ENCODE measurements at places on chromosomes 12 and 14. TPM values are rescaled to one million over a fixed set of nuclear protein-coding genes. Genes with fewer than 3 reads are reported as not detected.

Gene KRT3
- not detected for total RNA-seq

Gene JKAMP
- 145 TPM for total RNA-seq

Gene RNU4-1
- total RNA-seq, result under 0.01 TPM

Gene ADSS1
- total RNA-seq, result 3.7 TPM

Gene SIX4
- 8.3 TPM for total RNA-seq

- DNase-seq, result no peak
Observed at GRCh38 chr12:33438851-33439586, 600 bp downstream of the SYT10 start.

DNA sequence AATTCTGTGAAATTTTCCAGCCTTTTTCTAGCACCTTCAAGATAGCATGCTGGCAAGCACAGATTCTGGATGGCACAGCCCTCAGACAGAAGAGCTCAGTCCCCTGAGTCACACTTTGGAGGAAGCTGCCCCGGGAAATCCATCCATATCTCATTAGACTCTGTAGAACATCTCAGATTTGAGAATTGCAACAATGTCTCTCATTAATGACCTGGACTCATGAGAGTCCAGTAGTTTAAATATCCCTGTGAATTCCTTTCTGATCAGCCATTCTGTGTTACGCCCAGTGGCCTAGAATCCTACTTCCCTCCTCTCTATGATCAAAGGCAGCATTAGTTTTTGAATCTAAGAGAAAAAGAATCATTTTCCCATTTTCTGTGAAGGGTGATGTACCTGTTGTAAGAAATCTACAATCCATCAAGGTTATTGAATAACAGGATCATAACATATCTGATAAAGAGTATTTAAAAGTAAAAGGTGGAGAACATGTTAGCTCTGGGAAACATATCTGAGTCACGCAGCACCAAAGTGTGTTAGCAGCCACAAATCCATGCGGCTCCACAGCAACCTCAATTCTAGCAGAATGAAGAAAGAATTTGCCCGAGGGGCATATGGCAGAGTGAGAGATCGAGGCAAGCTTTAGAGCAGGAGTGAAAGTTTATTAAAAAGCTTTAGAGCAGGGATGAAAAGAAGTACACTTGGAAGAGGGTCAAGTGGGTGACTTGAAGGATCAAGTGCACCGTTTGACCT is 855.6 kb upstream of the TMEM132C start:
- no peak for DNase-seq

- peak; percentile 80 for DNase-seq
Observed at GRCh38 chr14:91830777-91831176, 36.6 kb downstream of the TC2N start.

- peak; percentile 20 for DNase-seq
Observed at GRCh38 chr14:96189281-96189711, 15.3 kb upstream of the BDKRB2 start.

- no peak for DNase-seq
Observed at GRCh38 chr14:76104802-76105355, 46.8 kb upstream of the GPATCH2L start.

DNA sequence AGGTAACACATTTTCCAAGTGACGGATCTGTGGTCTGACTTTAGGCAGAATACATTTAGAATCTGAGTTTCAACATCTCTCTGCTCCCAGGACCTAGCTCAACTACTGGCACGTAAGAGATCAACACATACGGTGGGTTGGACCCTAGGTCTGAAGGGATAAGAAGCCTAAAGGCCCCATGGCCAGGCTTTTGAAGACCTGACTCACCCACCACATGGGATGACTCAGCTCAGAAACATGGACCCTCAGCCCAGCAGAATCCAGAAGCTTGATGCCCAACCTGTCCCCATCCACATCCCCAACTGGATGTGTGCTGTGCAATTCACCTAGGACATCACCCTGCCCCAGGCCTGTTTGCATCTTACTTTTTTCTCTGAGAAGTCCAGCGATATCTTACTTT is 770.2 kb downstream of the BCL11B start:
- peak; percentile 12 for DNase-seq

DNA sequence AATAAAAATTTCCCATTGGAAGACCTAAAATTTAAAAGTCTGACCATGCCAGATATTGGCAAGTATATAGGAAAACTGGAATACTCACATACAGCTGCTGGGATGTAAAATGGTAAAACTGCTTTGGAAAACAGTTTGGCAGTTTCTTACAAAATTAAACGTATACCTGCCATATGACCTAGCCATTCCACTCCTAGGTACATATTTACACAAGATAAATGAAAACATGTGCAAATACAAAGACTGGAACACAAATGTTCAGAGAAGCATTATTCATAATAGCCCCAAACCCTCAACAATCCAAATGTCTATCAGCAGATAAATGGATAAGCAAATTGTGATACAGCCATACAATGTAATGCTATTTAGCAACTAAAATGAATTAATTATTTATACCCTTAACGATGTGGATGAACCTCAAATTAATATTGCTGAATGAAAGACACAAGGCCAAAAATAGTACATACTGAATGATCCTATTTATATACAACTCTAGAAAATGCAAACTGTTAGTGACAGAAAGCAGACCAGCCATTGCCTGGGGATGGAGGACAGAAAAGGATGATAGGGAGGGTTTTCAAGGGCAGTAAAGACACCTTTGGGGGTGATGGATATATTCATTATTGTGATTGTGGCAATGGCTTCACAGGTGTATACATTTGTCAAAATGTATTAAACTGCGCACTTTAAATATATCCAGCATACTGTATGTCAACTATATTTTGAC is 21.3 kb upstream of the TCP11L2 start:
- DNase-seq, result no peak

DNA sequence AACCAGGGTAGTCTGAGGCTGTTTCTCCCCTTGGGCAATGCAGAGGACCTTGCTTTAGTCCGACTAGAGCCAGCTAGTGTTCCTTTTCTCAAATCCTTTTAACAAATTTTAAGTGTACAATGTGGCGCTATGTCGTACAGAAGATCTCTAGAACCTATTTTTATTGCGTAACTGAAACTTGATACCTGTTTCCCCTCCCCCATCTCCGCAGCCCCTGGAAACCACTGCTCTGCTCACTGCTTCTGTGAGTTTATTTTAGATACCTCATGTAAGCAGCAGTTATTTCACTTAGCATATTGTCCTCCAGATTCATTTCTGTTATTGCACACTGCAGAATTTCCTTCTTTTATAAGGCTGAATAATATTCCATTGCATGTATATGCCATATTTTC is 1092.3 kb downstream of the AACS start:
- DNase-seq, result no peak

- DNase-seq, result no peak
Observed at GRCh38 chr14:88825078-88825458, 617 bp downstream of the TTC8 start.

DNA sequence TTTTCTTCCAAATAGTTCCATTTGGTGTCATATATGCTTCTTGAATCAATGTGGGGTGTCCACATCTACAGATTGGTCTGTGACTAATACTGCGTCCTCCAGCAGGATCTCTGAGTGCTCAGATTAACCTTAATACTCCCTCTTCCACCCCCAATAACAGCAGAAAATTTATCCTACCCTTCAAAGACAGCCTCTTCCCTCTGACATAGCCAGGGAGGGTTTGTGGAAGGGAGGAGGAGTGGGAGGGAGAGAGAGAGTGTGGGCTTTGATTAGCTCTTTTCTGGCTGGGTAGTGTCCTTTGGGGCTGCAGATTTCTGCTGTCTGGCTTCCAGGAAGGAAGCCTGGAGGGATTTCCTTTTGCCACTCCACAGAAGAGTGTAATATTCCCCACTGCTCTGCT is 220.7 kb downstream of the TTC6 start:
- DNase-seq, result no peak

- DNase-seq, result no peak
Observed at GRCh38 chr14:30143627-30144026, 216.0 kb upstream of the PRKD1 start.

- DNase-seq, result no peak
Observed at GRCh38 chr12:12505544-12506495, 56.8 kb downstream of the DUSP16 start.

DNA sequence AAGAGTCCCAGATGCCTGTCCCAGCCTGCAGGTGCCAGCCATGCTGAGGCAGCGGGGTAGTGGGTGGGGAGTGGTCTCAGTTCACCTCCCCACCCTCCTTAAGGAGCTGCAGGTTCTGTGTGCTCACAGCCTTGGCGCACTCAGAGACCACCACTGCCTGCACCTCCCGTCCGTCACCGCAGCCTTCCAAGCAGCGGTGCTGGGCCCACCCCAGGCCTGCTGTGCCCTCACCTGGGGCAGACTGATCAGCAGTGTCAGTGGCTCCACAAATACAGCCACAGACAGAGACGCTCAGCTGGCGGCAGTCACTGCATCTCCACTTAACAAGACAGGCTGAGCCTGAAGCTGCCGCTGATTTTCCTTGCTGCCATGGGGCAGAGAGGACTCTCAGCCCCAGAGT is 120.2 kb downstream of the RFLNA start:
- DNase-seq, result no peak

- no peak for DNase-seq
Observed at GRCh38 chr12:13592063-13592942, 389.1 kb downstream of the GRIN2B start.

DNA sequence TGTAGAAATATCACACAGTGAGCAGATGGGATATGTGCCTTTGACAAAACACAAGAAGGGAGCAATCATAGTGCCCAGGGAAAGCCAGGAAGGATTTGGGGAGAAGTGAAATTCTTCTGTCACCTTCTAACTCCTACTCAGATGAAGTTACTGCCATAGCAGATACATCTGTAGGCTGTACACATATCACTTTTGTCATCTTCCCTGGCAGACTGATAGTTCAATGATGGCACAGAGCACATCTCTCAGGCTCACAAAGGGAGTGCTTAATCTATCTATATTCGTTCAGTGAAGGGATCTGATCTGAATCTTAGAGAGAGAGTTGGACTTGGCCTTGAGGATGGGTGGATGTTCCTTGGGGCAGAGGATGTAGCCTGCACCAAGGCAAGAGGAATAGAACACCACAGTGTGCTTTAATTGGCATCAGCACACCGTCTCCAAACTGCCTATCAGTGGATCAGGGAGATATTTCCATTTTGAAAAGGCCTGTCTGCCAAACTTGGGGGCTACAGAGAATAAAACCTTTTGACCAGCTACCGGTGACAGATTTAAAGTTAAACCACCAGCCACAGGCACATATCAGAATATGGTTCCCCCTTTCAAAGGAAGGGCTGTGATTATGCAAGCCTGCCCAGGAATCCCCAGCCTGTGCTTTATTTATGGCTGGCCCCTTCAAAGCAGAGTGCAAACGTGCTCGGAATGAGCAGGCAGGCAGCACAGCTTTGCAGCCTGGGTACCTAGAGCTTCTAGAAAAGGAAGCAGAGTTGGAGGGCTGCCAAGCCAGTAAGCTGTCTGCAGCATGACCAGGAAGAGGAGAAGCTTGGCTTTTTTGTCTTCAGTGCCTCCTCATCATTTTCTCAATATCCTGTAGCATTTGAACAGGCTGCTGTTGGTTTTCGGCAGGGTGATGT is 165.5 kb upstream of the DYRK2 start:
- DNase-seq, result peak; percentile 65

- DNase-seq, result peak; percentile 35
Observed at GRCh38 chr14:91317381-91318308, 73.1 kb upstream of the GPR68 start.

DNA sequence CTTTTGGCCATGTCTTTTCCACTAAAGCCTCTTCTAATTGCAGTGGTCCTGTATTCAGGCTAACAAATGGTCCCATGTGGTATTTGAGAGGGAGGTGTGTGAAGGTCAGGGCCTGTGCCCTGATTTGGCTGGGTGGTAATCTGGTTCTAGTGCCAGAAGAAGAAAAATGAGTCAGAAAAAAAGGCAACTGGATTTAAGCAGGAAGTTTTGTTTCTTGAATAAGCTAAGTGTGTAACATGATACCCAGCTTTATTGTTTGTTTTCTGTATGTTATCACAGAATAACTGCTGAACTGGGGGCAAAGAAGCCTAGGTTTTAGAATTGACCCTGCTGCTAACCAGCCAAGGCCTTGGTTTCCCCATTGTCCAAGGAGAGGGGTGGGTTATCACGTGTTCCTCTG is 134.0 kb downstream of the ANO6 start:
- DNase-seq, result no peak

- DNase-seq, result peak; percentile 72
Observed at GRCh38 chr12:51823875-51824565, 24.5 kb downstream of the FIGNL2 start.

Measured in H4 (cell line).